ENCODE measurements at places on chromosomes 13 and 19. TPM values are rescaled to one million over a fixed set of nuclear protein-coding genes. Genes with fewer than 3 reads are reported as not detected.

DNA sequence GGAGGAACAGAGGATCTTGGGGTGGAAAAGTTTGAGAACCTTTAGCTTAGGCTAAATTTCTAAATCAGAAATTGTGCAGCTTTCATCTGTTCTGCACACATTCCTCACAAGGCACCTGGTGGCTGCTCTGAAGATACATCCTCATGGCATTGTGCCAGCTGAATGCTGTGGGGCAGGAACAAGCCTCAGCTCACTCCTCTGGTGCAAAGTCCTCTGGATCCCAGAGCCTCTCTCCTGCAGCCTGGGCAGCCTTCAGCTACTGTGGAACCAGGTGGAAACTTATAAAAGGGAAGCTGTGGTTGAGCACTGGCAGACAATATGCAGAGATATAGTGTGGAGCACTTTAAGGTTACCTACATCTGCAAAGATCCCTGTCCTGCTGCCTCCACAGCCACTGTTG lies 72.3 kb downstream of the KCTD12 start:
- DNase-seq, result no peak

GRCh38 chr19:49666120-49666444 lies 349 bp downstream of the BCL2L12 start:
- no peak for DNase-seq

Gene S1PR4
- polyA plus RNA-seq, result 0.43 TPM

DNA sequence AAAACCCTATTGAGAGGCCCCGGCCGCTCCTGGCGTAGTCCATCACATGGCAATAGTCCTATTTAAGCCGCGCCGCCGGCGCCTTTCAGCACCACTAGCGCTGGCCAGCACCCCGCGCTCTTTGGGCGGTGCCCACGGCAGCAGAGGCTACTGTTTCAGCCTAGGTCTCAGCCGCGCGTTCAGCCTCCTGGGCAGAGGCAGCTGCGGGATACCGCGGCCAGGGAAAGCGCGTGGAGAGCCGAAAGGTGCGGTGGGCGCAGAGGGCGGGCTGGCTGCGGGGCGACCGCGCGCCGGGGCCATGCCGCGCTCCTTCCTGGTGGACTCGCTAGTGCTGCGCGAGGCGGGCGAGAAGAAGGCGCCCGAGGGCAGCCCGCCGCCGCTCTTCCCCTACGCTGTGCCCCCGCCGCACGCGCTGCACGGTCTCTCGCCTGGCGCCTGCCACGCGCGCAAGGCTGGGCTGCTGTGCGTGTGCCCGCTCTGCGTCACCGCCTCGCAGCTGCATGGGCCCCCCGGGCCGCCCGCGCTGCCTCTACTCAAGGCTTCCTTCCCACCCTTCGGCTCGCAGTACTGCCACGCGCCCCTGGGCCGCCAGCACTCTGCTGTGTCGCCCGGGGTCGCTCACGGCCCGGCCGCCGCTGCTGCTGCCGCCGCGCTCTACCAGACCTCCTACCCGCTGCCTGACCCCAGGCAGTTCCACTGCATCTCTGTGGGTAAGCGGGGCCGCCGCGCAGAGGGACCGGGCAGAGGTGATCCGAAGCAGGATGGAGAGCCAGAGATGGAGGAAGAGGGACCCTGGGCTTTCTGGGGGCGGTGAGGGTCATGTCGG lies at the start of gene GSX1:
GSX1 (plus strand) TSS at position 91 of the 826 bp plus-strand sequence; CDS start at position 299, 208 bp downstream.
- DNase-seq, result no peak
